ENCODE measurements at places on chromosomes 3 and 15. TPM values are rescaled to one million over a fixed set of nuclear protein-coding genes. Genes with fewer than 3 reads are reported as not detected.

DVL3 gene
- 9.4 TPM for polyA plus RNA-seq

ITIH3 gene
- polyA plus RNA-seq: 0.07 TPM

TRIM71 gene
- polyA plus RNA-seq: 0.02 TPM

IL17RD gene
- polyA plus RNA-seq: not detected

SLC22A13 gene
- polyA plus RNA-seq: 0.22 TPM

GOLGA8S gene
- polyA plus RNA-seq: not detected

TBC1D21 gene
- polyA plus RNA-seq: not detected

KLHL40 gene
- not detected for polyA plus RNA-seq

SKOR1 gene
- polyA plus RNA-seq: 0.23 TPM

FGD5 gene
- polyA plus RNA-seq: not detected

GOLGA8Q gene
- polyA plus RNA-seq: not detected

ABI3BP gene
- polyA plus RNA-seq: not detected

IL17RB gene
- polyA plus RNA-seq: 0.13 TPM

IL12A gene
- 0.33 TPM for polyA plus RNA-seq

PLS1 gene
- polyA plus RNA-seq: 0.17 TPM

SPTBN5 gene
- polyA plus RNA-seq: 0.29 TPM

SOX2 gene
- not detected for polyA plus RNA-seq

CILP gene
- polyA plus RNA-seq: 0.06 TPM

PAK6 gene
- 0.03 TPM for polyA plus RNA-seq

SYNPR gene
- polyA plus RNA-seq: not detected

SLC35A5 gene
- 4.5 TPM for polyA plus RNA-seq

RAD51 gene
- 0.61 TPM for polyA plus RNA-seq

CORO2B gene
- polyA plus RNA-seq: 0.03 TPM

CAMP gene
- 3.4 TPM for polyA plus RNA-seq

ADAMTSL3 gene
- polyA plus RNA-seq: not detected

CMC1 gene
- polyA plus RNA-seq: 6.7 TPM

GOLGA6D gene
- not detected for polyA plus RNA-seq

BCL6 gene
- 34.9 TPM for polyA plus RNA-seq

NAA80 gene
- polyA plus RNA-seq: 4.6 TPM

SI gene
- not detected for polyA plus RNA-seq

FAM107A gene
- polyA plus RNA-seq: not detected

PLA2G4D gene
- not detected for polyA plus RNA-seq

HRH1 gene
- polyA plus RNA-seq: not detected

KLF13 gene
- polyA plus RNA-seq: 28.0 TPM

COL8A1 gene
- polyA plus RNA-seq: not detected

MAN2A2 gene
- 318 TPM for polyA plus RNA-seq

RASA2 gene
- 2.0 TPM for polyA plus RNA-seq

PLSCR2 gene
- not detected for polyA plus RNA-seq

CMTM8 gene
- polyA plus RNA-seq: 0.94 TPM

XCR1 gene
- 0.03 TPM for polyA plus RNA-seq

PLA2G4E gene
- not detected for polyA plus RNA-seq

All from CD14-positive monocyte (primary cell).